ENCODE measurements at places on chromosomes 6 and 20.

DNA sequence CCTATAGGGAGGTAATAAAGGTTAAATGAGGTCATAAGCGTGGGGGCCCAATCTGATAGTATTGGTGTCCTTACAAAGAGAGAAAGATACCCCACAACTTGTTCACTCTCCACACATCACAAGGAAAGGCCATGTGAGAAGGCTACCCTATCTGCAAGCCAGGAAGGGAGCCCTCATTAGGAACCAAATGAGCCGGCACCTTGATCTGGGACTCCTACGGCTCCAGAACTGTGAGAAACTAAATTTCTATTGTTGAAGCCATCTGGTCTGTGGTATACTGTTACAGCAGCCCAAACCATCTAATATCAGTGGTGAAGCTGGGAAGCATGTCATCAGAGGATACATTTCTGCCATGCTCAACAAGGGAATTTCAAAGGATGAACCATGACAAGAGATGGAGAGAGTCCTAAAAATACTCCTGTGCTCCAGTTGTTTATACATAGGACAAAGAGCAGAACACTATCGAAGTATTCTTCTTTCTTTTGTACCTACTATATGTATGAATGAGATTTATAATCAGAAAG is 10.4 kb downstream of the COX7A2 start:
- no peak for DNase-seq

DNA sequence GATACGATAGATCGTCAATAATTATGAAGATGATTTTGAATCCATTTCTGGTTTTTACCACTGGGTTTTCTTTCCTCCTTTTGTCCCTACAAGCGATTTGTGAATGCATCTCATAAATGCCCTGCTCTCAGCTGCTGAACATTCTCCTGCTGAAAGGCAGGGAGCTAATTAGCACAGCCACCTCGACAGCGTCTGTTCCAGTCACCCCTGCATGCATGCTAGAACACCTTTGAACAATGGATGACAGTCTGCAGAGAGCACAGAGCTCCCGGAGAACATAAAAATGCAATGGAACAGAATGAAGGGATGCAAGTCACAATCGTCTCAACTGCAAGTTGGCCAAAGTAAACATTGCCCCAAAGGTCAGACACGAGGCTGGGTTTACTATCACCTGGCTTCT is 105.8 kb downstream of the SLC35B3 start:
- no peak for DNase-seq

GRCh38 chr6:163301726-163302635 is 112.5 kb upstream of the QKI start:
- no peak for DNase-seq

DNA sequence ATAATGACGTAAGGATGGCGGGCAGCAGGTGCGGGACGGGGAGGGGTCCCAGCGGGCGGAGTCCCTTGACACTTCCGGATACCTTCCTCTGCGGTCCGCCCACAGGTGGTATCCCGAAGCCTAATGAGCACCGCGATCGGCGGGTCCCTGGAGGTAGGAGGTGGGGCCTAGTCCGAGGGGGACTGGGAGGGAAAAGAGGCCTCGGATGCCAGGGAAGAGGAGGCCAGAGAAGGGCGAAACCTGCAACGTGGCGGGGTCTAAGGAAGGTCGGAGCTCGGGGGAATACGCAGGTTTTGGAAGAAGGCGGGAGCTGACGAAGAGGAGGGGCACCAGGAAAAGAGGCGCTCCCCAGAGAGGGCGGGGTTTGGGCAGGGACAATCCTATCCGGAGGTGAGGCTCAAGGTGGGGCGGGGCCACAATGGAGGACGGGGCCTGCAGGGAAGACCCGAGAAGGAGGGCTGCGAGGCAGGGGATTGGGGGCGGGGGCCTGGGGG is 3.7 kb downstream of the PRSS16 start:
- peak; percentile 79 for DNase-seq

- DNase-seq = no peak
Measured at GRCh38 chr6:52102405-52102804, 15.0 kb upstream of the PKHD1 start.

- no peak for DNase-seq
Measured at GRCh38 chr6:2957696-2958330, 13.6 kb downstream of the SERPINB6 start.

DNA sequence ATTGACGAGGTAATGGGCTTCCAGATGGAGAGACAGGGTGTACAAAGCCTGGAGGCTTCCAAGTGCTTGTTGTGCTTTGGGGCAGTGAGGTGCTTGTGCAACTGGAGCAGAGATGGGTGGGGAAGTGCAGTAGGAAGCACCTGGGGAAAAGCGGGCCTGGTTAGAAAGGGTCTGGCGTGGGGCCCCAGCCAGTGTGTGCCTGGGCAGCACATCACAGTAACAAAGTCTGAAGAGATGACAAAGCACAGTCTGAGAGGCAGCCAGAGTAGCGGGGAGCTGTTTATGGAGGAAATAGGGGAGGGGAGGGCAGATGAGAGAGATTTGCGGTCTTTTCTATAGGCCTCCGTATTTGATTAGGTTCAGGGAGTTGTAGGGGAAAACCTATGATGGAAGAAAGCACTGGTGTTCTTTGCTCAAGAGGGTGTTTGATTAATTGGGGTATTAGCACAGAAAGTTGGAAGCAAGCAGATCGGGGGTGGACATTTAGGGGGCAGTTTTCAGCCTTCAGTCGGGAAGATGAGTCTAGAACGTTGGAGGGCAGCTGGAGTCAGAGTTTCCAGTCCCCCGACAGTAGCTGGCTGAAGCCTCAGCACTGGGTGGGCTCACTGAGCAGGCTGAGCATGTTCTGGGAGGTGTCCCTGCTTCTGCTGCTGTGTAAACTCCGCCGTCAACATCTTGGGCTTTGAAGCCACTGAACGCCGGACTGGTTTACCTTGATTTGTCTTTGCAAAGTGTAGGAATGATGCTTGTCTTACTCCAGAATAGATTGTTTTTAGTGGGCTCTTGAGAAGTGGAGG is 15.5 kb upstream of the MROH8 start:
- DNase-seq = no peak

DNA sequence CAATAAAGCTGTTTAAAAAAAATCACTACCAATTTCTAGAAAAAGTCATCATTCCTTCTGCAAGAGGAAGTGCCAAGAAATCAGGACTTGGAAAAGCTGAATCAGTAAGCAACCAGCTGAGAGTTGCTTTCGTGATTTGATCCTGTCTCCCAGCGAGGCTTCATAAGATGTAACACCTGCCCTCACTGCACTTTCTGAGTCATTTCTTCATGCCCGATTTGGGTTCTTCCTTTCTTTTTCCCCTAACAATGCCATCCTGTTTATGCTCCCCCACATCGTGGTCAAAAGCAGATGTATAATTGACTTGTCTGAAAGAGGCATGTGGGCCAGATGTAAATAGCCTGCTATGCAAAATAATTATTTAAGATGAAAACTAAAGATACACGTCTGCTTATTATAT is 52.1 kb downstream of the RIPOR2 start:
- no peak for DNase-seq

DNA sequence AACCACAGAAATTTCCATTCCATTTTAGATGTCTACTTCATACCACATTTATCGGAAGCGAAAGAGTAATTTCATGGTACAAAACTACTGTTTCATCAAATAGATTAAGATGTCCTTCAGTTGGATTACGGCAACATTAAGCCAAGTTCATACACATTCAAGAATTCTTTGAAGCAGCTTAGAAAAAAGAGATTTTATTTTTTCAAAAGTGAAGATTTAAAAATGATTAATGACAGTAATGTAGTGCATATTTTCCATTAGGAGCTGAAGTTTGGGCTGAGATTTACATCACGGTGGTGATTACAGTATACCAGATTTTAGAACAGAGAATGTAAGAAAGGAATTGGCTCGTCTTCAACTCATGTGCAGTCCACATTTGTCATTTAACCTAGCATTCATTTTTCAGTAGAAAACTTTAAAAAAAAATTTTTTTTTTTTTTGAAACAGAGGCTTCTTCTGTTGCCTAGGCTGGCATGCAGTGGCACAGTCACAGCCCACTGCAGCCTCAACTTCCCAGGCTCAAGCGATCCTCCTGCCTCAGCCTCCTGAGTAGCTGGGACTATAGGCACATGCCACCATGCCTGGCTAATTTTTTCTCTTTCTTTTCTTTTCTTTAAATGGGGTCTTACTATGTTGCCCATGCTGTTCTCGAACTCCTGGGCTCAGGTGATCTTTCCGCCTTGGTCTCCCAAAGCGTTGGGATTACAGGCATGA is 1.9 kb downstream of the SYNJ2 start:
- DNase-seq = no peak

DNA sequence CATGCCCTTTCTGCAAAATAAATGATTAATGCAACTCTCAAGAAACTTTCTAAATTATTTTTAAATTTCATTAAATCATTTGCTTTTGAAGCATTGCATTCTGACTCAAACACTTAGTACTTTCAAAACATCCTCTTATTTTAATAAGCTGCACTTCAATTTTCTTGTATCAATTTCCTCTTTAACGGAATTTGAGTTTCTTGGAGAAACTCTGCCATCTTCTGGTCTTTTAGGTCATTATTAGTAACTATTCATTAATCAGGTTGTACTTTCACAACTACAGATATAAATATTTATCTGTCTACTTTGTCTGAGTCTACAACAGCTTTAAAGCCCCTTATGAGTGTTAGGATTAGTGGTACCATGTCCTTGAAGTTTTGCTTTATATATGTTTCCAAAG is 30.2 kb downstream of the TMX4 start:
- no peak for DNase-seq

GRCh38 chr6:46097366-46097765 is 32.4 kb upstream of the ENPP4 start:
- no peak for DNase-seq

DNA sequence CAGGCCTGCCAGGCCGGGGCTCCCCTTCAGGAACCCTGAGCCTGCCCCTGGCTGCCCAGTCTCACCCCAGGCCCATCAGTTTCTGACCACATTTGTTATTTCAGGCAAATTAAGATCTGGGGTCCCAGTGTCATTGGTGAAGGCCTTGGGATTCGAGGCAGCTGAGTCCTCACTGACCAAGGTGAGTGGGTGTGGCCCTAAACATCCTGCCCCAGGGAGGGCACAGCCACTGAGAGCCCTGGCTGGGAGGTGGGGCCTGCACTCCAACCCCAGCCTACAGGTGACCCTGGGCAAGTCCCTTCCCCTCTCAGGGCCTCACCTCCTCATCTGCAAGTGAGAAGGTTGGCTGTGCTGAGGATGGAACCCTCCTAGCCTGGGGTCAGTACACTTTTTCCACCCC is 23.8 kb downstream of the BPIFB1 start:
- DNase-seq = no peak

- no peak for DNase-seq
Measured at GRCh38 chr6:48713612-48714011, 602.6 kb upstream of the PTCHD4 start.

DNA sequence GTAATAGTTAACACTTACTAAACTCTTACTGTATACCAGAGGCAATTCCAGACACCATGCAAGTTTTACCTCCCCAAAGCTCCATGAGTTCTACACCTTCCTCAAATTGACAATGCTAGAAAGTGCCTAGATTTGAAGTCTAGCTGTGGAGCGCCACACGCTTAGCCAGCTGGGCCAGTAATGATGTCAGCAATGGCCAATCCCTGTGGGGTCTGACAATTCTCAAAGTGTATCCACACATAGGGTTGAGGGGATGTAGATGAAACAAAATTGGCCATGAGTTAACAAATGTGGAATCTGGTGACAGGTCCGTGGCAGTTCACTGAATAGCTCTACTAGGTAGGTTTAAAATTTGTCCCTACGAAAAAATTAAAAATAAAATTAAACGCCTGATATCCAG is 1.3 kb downstream of the ZNF343 start:
- no peak for DNase-seq

DNA sequence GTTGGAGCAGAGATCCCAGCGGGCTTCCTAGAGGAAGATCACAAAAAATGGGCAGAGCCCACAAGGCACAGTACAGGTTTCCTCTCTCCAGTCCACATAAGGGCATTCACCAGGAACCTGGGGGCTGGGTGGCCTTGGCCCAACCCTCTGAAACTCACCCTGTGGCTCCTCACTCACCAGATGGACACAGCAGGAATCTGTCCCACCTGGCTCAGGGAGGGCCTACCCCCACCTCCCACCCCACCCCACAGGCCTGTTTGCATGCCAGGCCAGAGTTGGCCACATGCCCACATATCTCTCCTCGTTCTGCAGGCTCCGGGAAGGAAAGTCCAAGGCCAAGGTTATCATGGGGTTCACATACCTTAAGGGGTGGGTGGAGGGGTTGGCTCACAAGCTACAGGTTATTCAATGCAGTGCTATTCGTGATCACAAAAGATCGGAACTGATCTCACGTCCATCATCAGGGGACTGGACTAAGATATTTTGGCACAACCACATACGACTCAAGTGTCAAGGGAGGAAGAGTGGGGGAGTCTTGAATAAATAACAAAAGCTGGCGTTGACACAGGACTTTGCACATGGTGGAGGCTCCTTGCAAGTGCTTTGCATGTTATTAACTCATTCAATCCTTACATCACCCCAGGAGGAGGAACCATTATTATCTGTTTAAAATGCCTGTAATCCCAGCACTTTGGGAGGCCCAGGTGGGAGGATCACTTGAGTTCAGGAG is 13.0 kb downstream of the RIPOR3 start:
- DNase-seq = no peak

DNA sequence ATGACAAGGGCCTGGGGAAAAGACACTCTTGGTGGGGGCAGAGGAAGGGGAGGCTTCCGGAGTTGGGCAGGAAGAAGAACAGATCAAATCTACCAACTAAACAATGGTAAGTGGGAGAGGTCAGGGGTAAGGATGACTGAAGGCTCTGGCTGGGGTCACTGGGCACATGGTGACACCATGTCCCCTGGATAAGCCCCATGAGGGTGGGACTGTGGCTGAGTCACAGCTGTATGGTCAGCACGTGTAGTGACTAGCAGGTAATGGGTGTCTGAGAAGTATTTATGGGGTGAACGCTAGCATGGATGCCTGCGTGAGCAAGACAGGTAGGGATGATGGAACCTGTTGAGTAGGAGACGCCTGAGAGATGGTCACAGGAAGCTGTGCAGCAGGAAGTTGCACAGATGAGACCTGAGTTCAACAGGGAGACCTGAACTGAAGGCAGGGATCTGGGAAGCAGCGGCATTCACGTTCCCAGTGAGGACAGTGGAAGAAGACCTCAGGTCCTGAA is 64.5 kb upstream of the SNX9 start:
- no peak for DNase-seq

- DNase-seq = no peak
Measured at GRCh38 chr6:105920071-105920470, 166.1 kb upstream of the PRDM1 start.

DNA sequence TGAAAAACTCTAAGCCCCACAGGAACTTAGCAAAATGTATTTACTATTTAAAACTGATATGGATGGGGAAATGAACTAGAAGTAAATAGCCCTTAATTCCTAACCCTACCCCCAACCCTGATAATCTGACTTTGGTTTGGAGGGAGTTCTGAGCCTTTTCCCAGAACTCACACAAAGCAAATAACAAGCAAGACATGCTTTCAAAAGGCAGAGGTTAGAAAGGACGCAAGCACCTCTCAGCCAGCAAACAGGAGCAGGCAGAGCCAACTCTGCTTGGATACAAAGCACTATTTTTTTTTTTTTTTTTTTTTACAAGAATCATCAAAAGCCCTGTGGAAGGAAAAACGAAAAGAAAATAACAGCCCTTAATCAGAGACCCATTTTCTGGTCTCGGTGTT is 58.7 kb downstream of the SLC22A23 start:
- no peak for DNase-seq
